ENCODE measurements at places on chromosomes 12 and 14. TPM values are rescaled to one million over a fixed set of nuclear protein-coding genes. Genes with fewer than 3 reads are reported as not detected.

- H3K36me3 ChIP-seq = no peaks in the 10 kb centered on the region
- H3K4me3 ChIP-seq = no peak overlapping the region
- H3K27ac ChIP-seq = no peak overlapping the region
- no peak for DNase-seq
- H3K27me3 ChIP-seq = no peaks in the 10 kb centered on the region
- H3K4me1 ChIP-seq = no peaks in the 10 kb centered on the region
Measured at GRCh38 chr12:51281202-51281924, 11.1 kb upstream of the SMAGP start.

DNA sequence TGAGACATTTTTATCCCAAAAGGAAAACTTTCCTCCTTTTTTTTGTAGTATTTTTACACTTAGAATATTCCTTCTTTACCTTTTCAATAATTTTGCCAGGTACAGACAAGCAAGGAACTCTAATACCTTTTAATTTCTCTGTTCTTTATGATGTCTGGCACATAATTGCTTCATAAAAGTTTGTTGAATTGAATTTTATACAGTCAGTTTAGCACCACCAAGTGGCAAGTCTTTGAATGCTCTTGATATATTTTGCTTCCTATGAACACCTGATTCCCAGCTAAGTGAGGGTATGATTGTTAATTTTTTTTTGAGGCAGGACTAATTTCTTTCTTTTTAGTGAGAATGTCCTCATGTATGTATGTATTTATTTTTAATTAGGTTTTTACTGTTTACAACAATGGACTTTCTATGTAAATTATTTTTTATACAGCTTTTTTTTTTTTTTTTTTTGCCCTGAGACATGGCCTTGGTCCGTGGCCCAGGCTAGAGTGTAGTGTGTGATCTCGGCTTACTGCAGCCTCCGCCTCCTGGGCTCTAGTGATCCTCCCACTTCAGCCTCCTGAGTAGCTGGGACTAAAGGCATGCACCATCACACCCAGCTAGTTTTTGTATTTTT, 6.9 kb downstream of the TBC1D15 start:
- peak overlapping the region; percentile 38 for H3K27ac ChIP-seq
- H3K4me3 ChIP-seq = no peak overlapping the region
- peaks cover 11% of the 10 kb centered on the region for H3K36me3 ChIP-seq
- no peak for DNase-seq

DNA sequence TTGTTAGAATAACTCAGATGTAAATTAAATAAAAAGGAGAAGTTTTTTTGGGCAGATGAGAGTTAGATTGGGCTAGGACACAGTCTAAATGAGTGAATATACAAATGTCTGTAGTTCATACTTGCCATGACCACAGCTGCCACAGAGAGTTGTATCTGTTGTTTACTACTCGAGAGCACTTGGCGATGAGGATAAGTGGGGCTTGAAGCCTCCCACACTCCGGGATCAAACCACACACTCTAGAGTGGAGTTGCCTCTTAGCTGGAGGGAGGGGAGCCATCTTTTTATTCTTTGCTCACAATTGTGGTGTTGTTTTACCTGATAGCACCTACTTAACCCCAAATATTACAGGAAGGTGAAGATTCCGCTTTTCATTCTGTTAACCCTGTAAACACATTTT, 27.5 kb downstream of the BEST3 start:
- no peak overlapping the region for H3K27ac ChIP-seq
- H3K27me3 ChIP-seq = no peaks in the 10 kb centered on the region
- no peak for DNase-seq
- no peak overlapping the region for H3K4me3 ChIP-seq
- no peaks in the 10 kb centered on the region for H3K36me3 ChIP-seq

NPFF gene
- total RNA-seq = not detected

CATSPERB gene
- 0.56 TPM for total RNA-seq

DNA sequence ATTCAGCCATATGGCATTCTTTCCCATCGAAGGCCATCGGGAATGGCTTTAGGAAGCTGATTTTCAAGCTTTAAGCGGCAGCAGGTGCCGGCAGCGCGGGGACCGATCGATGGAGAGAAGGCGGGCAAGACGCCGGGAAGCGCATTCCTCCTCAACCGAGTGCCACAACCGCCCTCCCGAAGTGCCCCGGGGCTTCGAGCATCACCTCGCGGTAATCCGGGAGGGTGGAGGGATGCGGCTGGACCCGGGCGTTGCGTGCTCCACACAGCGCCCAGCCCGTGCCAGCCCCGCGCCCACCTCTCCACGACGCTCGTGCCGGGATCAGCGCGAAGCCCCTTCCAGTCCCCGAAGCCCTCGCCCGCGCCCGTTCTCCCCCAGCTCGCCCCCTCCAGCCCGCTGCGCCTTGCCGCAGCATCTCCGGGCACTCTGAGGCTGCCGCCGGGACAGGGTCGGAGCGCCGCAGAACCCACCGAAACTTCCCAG, 3.2 kb downstream of the USP44 start:
- H3K27me3 ChIP-seq = no peaks in the 10 kb centered on the region
- H3K4me1 ChIP-seq = peaks cover 11% of the 10 kb centered on the region
- peak overlapping the region; percentile 31 for H3K27ac ChIP-seq
- no peak for DNase-seq
- no peaks in the 10 kb centered on the region for H3K36me3 ChIP-seq

DNA sequence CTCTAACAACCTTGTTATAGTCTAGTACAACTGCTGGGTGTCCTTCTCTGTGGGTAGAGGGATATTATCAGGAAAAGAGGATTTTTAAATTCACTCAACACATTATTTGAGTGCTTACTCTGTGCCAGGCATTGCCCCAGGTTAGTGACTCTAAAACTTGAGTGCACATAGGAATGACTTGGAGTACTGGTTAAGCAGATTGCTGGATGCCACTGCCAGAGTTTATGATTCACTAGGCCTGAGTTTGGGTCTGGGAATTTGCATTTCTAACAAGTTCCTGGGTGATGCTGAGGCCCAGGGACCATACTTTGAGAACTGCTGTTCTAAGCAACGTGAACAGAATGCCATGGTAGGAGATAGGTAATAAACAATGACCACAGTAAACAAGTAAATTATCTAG, 96.6 kb downstream of the CFAP54 start:
- DNase-seq = no peak
- H3K27me3 ChIP-seq = no peaks in the 10 kb centered on the region
- H3K27ac ChIP-seq = no peak overlapping the region
- no peak overlapping the region for H3K4me3 ChIP-seq
- H3K36me3 ChIP-seq = no peaks in the 10 kb centered on the region

AQP2 gene
- not detected for total RNA-seq

GZMB gene
- 19.2 TPM for total RNA-seq

FBXL14 gene
- 5.8 TPM for total RNA-seq

- no peak overlapping the region for H3K27ac ChIP-seq
- no peaks in the 10 kb centered on the region for H3K27me3 ChIP-seq
- no peaks in the 10 kb centered on the region for H3K36me3 ChIP-seq
- DNase-seq = no peak
- H3K4me1 ChIP-seq = peaks cover 10% of the 10 kb centered on the region
Measured at GRCh38 chr14:64554556-64554955, 4.8 kb downstream of the PPP1R36 start.

DNA sequence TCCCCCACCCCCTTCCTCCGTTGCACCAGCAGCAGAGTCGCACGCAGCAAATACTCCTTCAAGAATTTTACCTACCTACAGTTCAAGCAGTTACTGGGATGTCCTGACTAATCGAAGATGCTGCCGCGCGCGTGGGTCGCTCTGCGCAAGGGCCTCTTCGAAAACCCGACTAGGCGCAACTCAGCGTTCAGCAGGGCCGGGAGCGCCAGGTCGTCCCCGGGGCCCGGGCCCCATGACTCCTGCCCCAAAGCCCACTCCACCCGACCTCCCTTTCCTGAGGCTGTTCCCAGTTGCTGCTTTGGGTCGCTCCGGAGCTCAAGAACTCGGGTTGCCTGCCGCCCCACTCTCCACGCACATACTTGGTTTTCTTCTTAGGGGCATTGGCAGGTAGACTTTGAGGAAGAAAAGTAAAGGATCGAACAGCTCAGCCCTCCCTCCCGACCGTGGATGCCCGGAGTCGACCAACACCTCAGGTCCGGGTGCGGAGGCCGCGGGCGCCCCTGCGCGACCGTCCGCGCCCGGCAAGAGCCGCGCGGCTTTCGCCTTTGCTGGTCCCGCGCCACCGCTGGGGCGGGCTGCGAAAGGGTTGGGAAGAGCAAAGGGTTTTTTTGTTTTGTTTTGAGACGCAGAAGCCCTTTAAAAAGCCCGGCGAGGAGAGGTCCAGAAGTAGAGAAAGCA, 1.9 kb downstream of the BMP4 start:
- H3K4me1 ChIP-seq = no peaks in the 10 kb centered on the region
- H3K36me3 ChIP-seq = no peaks in the 10 kb centered on the region
- peaks cover 72% of the 10 kb centered on the region for H3K27me3 ChIP-seq
- peak overlapping the region; percentile 91 for H3K27ac ChIP-seq

- H3K36me3 ChIP-seq = no peaks in the 10 kb centered on the region
- no peaks in the 10 kb centered on the region for H3K27me3 ChIP-seq
- H3K4me3 ChIP-seq = no peak overlapping the region
- no peaks in the 10 kb centered on the region for H3K4me1 ChIP-seq
- no peak for DNase-seq
Measured at GRCh38 chr12:30898846-30899245, 27.7 kb upstream of the TSPAN11 start.

- no peak overlapping the region for H3K4me3 ChIP-seq
- no peak for DNase-seq
- H3K36me3 ChIP-seq = no peaks in the 10 kb centered on the region
Measured at GRCh38 chr12:117592588-117593305, 231.3 kb upstream of the NOS1 start.

DNA sequence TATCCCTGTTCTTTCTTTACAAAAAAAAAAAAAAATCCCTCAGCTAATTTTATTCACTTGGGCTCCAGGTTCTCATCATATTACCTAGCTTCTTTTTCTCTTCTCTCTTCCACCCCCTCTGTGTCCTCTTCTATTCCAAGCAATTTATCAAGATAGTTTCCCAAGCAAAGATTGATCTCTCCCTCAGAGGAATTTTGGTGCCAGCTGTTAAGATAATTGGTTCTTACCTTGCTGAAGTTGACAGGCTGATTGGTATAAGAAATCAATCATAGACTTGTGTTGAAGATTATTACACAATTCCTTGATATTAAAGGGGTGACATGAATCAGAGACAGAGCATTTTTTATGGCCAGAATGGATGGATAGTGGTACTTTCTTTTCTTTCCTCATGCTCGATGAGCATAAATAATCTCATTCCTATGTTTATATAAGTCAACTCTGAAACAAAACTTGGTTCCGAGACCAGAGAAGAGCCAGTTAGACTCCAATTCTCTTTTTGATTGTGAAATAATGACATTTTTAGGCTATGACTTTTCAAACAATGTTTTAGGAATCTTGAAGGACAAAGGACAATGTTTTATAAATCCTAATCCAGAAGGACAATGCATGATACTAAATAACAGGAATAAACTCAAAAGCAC, 264.1 kb upstream of the PRKD1 start:
- H3K27ac ChIP-seq = no peak overlapping the region
- no peaks in the 10 kb centered on the region for H3K27me3 ChIP-seq
- no peaks in the 10 kb centered on the region for H3K36me3 ChIP-seq
- DNase-seq = no peak
- H3K4me1 ChIP-seq = no peaks in the 10 kb centered on the region
- no peak overlapping the region for H3K4me3 ChIP-seq

DNA sequence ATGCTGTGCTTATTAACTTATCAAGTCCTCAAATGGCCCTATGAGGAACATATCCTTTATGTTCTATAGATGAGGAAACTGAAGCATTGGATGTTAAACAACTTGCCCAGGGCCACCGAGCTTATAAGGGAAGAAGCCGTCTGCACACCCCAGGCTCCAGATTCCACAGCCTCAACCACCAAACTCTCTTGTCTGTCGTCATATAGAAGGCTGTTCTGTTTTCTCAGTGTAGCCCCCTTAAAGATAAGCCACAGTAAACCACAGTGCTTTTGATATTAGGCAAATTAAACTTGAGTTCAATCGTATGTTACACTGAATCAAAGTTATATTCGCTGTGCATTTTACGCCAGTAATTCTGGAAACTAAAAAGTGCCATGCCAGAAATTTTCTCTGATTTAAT, 116.7 kb downstream of the PRKCH start:
- no peak overlapping the region for H3K4me3 ChIP-seq
- H3K27me3 ChIP-seq = no peaks in the 10 kb centered on the region
- no peaks in the 10 kb centered on the region for H3K36me3 ChIP-seq
- H3K27ac ChIP-seq = no peak overlapping the region
- DNase-seq = no peak
- H3K4me1 ChIP-seq = peaks cover 57% of the 10 kb centered on the region

DNA sequence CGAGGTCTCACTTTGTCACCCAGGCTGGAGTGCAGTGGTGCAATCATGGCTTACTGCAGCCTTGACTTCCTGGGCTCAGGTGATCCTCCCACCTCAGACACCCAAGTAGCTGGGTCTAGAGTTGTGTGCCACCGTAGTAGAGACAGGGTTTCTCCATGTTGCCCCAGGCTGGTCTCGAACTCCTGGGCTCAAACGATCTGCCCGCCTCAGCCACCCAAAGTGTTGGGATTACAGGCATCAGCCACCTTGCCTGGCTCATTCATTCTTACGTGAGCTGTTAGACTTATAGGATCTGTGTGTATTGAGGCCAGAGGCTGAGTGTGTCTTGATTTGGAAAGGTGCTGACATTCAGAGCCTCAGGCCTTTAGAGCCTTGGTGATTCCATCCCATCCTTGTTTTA, 128.1 kb downstream of the SLC25A47 start:
- no peaks in the 10 kb centered on the region for H3K27me3 ChIP-seq
- H3K27ac ChIP-seq = no peak overlapping the region

DNA sequence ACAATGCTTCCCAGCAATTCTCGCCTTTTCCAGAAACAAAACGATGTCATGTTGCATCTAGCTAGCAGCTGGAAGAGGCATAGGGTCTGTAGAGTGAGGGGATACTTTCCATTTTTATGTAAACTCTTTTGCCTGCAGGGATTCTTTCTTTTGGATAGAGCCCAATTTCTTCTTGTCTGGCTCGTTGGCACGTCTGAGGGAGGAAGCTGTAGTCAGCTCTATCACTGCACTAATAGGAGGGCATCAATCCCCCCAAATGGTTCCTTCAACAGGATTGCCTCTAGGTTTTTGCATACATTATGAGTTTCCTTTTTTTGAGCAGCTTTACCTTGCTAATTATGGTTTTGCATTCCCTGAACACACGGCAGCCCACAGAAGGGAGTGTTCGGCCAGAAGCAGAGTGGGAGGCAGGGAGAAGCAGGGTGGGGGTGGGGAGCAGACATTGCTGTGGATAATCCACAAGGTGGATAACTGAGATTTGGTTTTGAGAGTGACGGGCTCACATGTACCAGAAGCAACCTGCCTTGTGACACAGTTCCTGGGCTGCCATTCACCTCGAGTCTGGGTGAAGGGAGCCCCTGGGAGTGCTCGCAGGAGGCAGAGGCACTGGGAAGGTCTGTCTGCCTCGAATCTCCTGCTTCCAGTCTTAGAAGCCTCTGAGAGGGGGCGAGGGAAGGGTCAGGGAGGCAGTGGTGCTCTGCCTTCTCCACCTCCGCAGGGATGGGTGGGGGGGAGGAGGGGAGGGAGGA, 24.5 kb downstream of the LRTM2 start:
- H3K4me3 ChIP-seq = no peak overlapping the region
- H3K27me3 ChIP-seq = peaks cover 37% of the 10 kb centered on the region
- H3K27ac ChIP-seq = no peak overlapping the region
- H3K36me3 ChIP-seq = no peaks in the 10 kb centered on the region
- no peak for DNase-seq
- H3K4me1 ChIP-seq = no peaks in the 10 kb centered on the region

GRCh38 chr12:54239620-54240019, 40.3 kb downstream of the CBX5 start:
- peaks cover 10% of the 10 kb centered on the region for H3K4me1 ChIP-seq
- H3K36me3 ChIP-seq = no peaks in the 10 kb centered on the region
- H3K4me3 ChIP-seq = no peak overlapping the region
- H3K27ac ChIP-seq = no peak overlapping the region
- H3K27me3 ChIP-seq = no peaks in the 10 kb centered on the region

GRCh38 chr14:47022721-47023120, 371.1 kb upstream of the RPL10L start:
- H3K36me3 ChIP-seq = no peaks in the 10 kb centered on the region
- no peak overlapping the region for H3K27ac ChIP-seq
- no peaks in the 10 kb centered on the region for H3K27me3 ChIP-seq
- H3K4me3 ChIP-seq = no peak overlapping the region

Data from heart right ventricle (tissue), 16 donors.